ENCODE measurements at places on chromosomes 7 and 10.
A peak's percentile ranks its signal among the peaks of the same experiment; 100 is the strongest.

DNA sequence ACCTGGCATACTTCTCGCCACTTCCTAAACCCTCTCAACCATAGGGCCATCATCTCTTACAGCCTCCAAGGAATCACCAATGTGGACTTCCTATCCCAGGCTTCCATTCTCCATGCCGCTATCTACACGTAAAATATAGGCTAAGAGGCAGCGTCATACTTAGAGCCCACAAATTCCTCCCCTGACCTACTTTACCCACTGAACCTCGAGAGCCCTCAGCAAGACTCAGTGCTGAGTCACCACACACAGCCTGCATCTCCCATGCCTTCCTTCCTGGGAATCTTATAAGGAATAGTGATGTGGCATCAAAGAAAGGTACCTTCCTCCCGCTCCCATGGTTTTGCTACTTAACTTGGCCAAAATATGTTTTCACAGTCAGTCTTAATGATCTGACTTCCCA, 435.6 kb upstream of the NFE2L3 start:
- no peak for DNase-seq

DNA sequence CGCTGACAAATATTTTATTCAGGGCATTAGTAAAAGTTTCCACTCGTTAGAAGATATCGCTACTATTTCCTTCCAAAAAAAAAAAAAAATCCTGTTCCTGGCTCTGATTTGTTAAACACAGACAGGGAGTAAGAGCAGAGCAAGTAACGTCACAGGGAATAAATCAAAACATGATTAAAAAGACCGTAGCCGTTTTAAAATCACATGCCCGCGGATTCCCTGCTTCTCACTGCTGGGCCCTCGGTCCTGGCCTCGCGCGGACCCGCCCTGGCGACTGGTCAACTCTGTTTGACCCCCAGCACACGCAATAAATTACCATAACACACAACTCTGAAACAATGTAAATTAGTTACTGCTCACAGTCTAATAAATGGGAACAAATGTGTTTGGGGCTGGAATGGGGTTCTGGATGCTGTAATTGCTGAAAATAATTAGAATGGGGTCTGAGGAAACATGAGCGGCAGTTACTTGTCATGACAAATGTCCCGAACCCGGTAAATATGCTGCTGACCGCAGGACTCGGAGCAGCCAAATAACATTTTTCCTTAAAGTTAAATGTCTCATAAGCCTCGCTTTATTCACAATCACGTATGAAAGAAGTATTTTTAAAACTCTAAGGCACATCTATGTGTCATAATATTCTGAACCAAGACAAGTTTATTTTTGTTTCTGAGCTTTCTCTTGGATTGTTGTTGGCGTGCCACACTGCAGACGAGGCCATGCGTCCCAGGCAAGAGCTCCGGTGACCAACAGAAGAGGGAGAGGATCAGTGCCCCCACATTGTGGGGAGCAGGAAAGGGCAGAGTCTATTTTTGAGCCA, 17.9 kb downstream of the EBF3 start:
- DNase-seq = peak; percentile 57

GRCh38 chr7:76356823-76357222, 2.0 kb downstream of the YWHAG start:
- DNase-seq = peak; percentile 40

DNA sequence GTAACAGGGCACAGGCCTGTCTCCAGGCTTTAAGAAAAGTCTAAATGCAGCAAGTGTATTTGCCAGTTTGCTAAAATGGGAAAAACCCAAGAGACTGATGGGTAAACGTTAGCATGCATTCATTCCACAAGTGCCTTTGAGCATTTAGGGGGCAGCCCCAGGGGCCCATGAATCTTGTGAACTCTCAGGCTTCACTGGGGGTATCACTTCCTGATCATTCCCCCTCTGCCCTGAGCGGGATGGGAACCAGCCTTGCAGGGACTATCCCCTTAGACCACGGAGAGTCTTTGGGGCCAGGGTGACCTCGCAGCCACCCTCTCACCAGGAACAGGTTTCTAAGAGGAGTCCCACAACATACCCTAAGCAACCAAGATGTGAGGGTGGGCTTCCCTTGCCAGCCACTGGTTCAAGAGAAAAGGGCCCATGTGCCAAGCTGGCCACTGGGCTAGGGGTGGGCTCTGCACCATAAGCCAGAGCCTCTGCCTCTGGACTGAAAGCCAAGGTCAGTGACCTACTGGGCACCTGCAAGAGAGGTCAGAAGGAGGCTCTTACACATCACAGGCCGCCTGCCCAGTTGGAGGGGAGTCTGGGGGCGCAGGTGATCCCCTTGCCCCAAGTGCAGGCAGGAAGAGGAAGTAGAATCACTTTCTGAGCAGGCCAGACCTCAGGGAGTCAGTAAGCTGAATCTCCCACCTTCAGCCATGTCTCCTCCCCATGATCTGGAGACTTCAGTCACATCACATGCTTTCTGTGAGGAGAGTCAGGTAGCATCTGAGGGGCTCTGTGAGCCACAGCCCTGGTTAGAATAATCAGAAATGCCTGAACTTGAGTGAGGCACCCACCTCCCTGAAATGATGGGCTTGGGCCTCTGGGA, 75.0 kb downstream of the C10orf105 start:
- DNase-seq = no peak

- DNase-seq = no peak
Measured at GRCh38 chr7:47347816-47348385, 234.0 kb downstream of the TNS3 start.

DNA sequence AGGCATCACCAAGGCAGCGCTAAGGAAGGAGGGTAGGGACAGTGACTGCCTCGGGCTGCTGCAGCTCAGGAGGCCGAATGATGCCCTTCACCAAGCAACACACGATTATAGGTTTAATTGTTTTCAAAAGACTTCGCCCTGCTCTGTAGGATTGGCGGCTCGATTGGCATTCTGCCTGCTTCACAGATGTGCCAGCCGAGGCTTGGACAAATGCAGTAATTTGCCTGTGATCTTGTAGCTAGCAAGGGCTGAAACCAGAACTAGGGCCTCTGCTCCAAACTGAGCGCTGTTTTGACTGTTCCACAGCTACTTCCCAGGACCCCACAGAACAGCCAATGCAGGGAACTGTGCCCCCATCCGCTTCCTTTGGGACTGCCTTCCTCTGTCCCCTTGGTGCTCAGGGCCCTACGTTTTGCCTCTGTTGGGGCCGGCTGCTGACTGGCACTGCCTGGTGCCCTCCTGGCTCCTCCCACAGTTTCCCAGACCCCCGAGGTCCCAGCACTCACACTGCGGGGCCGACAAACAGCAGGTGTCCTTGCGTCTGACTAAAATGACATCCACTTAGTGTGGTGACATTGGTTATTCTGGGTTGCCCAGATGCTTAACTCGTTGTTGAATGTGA, 62.6 kb upstream of the EN2 start:
- no peak for DNase-seq

GRCh38 chr7:13322126-13322525, 634.7 kb downstream of the ARL4A start:
- no peak for DNase-seq

DNA sequence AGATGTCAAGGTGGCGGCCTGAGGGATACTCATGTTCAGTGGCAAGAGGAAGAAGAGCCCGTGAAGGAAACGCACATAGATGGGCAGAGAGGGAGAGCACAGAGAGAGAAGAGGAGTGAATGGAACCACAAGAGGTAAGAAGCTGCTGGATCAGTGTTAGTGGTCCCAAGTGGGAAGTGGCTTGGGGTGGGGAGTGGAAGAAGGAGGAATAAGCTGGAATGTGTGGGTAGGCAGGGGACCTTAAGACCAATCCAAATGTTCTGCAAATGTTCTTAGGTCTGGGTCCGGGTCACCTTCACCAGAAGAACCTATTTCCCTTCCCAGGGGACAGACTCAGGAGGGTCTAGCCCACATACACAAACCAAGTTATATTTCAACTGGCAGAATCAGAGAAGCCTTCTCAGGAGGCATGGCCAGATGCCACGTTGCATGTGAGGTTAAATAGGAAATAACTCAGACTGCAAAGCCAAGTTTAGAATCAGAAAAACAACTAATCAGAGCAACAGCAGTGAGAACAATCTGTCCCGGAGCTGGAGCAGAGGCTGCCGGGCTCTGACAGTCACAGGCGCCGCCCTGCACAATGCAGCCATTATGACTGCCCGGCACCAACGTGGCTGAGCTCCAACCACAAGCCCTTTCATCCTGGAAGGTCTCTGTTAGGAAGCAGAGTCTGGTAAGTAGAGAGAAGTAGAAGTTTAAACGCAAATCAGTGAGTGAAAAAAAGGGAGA, 78.6 kb upstream of the ARMC3 start:
- DNase-seq = peak; percentile 67

DNA sequence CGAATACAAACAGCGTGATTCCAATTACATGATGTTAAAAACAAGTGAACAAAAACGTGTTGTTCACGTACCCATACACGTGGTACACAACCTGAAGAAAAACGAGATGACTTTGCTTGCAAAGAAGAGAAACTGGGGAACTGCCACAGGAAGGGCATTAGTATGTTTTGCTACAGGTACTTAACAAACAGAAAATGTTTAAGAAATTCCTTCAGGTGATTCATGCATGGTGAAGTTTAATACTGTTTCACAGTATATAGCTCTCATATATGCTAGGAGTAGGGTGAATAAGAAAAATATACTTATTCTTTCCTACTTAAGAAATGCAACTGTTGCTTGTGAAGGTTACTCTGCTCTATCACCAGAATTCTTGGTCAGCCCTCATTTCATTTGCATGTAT, 9.8 kb downstream of the SEC61G start:
- no peak for DNase-seq

GRCh38 chr7:151306374-151306773, 35.2 kb upstream of the NUB1 start:
- no peak for DNase-seq

DNA sequence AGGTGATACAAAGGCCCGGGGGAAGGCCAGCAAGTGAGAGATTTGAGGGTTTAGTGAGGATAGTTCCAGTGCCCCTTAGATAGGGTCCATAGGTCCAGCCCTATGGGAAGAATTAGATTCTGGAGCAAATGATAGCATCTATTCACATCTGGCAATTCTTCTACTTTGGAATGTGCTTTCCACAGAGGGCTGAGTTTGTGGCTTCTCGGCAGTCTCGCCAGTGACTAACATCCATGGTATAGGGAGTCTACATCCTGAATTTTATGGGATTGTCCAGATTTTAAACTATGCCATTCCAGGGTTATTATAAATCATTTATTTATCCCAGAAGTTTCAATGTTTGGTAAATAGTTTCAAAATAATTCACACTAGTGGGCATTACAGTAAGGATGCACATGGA, 207.3 kb upstream of the ADO start:
- peak; percentile 81 for DNase-seq

- no peak for DNase-seq
Measured at GRCh38 chr10:63801166-63801565, 280.0 kb downstream of the REEP3 start.

DNA sequence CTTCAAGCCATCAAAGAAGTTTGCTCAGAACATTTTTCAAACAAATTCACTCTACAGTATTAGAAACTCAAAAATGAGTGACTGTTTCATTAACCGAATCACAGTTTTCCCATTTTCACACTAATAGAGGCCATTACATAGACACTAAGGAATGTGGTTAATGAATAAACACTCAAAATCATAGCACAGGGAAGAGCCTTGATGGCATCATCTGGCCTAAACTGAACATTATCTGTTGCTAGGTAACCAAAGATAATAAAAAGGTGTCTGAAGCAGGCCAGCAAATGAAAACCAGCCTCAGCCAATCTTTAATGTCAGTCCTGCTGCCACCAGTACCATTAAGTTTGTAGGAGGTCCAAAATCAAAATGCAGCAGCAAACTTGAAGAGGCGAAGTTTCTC, 492.4 kb upstream of the STEAP1 start:
- DNase-seq = no peak

DNA sequence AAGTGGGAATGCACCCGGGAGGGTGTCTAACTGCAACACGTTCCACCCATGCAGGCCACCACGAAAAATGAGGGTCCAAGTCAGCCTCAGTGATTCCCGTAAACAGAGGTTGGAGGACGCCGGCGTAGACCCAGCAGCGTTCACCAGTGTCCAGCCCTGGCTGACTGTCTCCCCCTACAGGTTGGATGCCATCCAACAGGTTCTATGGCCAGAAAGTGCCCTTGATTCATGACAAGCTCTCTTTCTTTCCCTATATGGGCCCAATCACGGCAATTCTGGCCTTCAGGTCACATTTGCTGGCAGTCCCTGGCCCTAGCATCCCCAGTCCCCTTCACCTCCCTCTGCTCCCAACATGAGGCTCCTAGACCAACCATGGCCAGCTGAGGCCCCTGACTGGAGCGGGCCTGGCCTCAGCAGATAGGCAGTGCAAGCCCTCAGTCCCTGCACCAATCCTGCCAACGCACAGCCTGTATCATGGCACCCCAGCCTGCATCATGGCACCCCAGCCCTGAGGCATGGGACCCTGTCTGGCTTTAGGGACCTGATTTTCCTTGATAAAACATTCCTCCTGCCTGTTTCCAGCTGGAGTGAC, 227.4 kb downstream of the GRID1 start:
- peak; percentile 20 for DNase-seq

DNA sequence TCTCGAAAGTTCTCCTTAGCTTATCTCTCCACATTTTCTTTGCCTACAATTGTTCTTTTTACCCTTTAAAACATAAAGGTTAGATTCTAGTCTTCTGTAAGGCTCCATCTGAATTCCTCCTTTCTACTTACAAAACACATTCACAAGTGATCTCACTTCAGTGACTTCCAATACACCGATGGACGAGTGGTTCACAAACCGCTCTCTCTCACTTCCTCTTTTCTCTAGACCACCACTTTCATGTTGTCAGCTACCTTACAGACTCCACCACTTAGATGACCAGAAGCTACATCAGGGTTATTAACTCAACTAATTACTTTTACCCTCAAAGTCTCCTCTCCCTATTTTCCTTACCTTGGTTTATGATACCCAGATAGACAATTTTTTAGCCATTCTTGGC, 11.8 kb downstream of the MET start:
- no peak for DNase-seq

Measured in RPMI7951 (cell line).